D341Med (cell line): ENCODE measurements at places on chromosomes 5 and 9.

DNA sequence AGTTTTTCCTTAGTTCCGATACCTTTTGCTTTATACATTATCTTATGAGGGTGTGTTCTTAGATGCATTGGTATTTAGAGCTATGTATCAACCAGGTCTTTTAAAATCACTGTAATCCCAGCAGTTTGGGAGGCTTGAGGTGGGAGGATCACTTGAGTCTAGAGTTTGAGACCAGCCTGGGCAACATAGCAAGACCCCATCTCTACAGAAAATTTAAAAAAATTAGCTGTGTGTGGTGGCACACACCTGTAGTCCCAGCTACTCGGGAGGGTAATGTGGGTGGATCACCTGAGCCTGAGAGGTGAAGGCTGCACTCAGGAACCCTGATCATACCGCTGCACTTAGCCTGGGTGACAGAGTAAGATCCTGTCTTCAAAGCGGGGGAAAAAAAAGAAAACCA, 15.1 kb downstream of the SPIN1 start:
- no peak for DNase-seq

DNA sequence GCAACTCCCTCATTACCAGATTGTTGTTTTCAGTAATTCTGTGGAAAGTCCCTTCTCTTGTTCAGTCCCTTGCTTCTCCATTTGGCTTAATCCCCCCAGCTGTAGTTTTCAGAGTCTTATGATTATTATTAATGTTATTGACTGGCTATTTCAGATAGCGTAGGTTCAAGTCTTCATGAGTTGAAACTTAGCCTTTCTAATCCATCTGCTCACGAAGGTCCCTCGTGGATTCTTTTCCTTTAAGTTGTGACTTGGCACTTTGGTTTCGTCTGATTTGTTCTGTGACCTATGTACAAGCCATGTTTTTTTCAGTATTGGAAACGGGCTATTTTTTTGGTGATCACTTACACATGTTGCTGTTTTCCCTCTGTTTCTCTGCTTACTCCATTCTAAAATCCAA, 260.3 kb downstream of the TMEM167A start:
- DNase-seq = no peak

DNA sequence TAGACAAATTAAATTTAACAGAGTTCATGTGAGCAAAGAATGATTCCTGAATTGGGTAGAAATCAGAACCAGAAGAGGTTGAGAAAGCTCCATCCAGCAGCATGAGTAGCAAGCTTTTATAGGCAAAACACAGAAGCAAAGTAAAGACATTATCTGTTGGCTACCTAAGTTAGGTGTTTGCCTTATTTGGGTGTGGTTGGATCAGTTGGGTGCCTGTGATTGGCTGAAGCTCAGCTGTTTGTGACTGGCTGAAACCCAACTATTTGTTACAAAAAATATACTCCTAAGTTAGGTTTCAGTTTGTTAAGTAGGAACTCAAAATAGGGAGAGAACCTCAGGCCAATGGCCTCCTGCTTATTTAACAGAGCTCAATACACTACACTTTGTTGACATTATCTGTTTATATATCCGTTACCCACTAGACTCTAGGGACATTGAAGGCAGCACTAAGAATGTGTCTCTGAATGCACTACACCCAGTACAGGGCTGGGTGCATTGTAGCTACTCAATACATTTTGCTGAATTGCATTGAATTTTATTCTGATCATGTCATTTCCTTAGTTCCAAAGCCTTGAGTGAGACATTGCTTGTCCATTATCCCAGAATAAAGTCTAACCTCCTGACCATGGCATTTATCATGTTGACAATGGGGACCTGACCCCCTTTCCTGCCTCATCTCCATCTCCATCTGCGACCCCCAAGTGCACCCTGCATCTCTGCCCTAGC, 98.7 kb downstream of the CCDC192 start:
- no peak for DNase-seq

GRCh38 chr9:82209797-82210470, 221.4 kb downstream of the SPATA31D1 start:
- no peak for DNase-seq

DNA sequence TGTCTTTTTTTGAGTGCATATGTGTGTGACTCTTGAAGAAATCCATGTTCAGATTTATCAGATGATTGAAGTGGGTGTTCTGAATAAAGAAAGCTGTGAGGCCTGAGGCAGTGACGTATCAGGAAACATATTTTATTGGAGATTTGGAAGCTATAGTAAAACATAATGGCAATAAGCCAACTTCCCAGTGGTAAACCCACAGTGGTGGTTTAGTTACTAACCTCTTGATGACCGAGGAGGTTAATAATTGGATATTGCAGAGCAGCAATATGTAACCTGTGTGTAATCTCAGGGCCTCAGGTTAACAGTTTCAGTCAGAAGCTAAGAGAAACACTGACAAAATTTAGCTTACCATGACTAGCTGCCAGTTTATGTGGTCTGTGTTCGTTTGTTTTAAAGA, 6.9 kb downstream of the RGMB start:
- DNase-seq = no peak
